ENCODE measurements at places on chromosomes 11 and 22.

DNA sequence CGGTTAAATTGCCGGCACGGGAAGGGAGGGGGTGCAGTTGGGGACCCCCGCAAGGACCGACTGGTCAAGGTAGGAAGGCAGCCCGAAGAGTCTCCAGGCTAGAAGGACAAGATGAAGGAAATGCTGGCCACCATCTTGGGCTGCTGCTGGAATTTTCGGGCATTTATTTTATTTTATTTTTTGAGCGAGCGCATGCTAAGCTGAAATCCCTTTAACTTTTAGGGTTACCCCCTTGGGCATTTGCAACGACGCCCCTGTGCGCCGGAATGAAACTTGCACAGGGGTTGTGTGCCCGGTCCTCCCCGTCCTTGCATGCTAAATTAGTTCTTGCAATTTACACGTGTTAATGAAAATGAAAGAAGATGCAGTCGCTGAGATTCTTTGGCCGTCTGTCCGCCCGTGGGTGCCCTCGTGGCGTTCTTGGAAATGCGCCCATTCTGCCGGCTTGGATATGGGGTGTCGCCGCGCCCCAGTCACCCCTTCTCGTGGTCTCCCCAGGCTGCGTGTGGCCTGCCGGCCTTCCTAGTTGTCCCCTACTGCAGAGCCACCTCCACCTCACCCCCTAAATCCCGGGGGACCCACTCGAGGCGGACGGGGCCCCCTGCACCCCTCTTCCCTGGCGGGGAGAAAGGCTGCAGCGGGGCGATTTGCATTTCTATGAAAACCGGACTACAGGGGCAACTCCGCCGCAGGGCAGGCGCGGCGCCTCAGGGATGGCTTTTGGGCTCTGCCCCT, 529 bp upstream of the CCND1 start:
- DNase-seq = no peak

DNA sequence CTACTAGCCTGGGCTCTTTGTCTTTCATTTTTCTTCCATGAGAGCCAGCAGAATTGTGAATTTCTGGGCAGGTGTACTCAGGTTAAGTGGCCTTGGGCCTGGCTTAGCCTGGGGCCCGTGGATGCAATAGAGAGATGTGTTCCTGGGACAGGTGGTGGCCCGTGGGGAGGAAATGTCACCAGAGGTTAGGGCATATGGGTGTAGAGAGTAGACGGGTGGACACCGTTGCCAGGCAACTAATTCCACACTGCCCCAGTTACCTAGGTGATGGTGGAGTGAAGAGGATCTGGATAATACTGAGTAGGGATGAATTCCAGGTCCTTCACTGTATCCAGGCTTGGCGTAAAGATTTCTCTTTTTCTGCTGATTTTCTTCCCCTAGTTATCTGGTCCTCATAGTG, 175.0 kb downstream of the INSC start:
- peak; percentile 68 for DNase-seq

GRCh38 chr22:20974336-20974955, 7.4 kb downstream of the AIFM3 start:
- DNase-seq = no peak

- DNase-seq = no peak
Measured at GRCh38 chr11:121367001-121367843, 74.7 kb downstream of the SC5D start.

GRCh38 chr22:46064966-46065666, 85.2 kb upstream of the PPARA start:
- no peak for DNase-seq

GRCh38 chr11:132054822-132055221, 684.4 kb downstream of the NTM start:
- DNase-seq = no peak

GRCh38 chr11:100930185-100930778, 199.3 kb downstream of the PGR start:
- DNase-seq = peak; percentile 33

DNA sequence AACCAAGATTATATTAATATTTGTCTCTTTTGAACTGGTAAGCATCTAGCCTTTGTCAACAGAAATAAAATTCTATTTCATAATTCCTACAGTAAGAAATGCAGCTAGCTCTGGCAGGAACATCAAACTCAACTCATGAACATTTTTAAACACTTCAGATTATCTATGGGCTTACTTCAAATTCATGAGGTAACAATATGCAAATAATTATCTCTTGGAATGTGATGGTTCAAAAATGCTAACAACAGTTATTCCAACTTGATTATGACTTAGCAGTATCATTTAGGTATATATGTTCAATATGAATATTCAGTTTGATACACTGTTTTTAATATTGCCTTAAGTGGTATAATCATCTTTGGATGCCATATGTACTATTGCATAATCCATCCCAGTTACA, 1103.5 kb upstream of the CCDC90B start:
- DNase-seq = no peak

DNA sequence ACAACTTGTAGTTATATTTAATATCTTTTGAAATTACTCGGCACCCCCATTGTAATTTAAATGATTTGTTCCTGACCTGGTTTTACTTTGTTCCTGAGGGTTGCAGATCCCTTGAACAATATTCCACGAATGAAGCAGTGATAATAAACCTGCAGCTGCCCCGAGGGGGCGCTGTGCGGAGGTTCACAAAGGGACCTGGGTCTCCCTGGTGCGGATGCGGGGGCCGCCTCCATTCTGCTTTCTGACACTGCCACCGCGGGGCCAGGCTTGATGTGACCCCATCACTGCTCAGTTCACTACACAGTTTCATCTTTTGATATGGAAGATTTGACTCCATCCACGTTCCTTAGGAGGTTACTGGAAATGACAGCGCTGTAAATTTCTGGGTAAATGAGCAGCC, 62.9 kb upstream of the PRODH start:
- no peak for DNase-seq

GRCh38 chr11:86136538-86136937, 67.7 kb upstream of the PICALM start:
- no peak for DNase-seq

DNA sequence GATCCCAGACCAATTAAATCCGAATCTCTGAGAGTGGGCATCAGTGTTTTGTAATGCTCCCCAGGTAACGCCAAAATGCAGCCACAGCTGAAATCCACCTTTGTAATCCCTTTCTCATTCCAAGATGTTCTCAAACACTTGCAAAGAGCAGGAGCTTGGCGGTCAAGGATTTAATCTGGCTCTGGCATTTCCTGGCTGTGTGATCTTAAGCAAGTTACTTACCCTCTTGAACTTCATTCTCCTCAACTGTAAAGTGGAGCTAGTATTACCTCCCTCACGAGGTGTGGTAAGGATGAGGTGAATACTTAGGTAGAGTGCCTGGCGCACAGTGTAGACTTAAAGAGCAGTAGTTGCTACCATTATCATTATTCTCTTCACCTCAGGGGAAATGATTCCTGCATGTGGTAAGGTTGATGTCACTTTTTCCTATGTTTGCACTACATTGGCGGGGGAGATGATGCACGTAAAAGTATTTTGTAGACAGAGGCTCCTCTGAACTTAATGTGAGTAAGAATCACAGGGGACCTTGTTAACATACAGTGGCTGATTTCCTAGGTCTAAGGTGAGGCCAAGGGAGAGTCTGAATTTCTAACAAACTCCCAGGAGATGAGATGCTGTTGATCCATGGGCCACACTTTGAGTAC, 210.4 kb upstream of the PITPNB start:
- DNase-seq = no peak

- DNase-seq = no peak
Measured at GRCh38 chr22:47582067-47582466, 819.6 kb downstream of the TBC1D22A start.

- no peak for DNase-seq
Measured at GRCh38 chr11:47327949-47328348, 24.6 kb downstream of the MYBPC3 start.

DNA sequence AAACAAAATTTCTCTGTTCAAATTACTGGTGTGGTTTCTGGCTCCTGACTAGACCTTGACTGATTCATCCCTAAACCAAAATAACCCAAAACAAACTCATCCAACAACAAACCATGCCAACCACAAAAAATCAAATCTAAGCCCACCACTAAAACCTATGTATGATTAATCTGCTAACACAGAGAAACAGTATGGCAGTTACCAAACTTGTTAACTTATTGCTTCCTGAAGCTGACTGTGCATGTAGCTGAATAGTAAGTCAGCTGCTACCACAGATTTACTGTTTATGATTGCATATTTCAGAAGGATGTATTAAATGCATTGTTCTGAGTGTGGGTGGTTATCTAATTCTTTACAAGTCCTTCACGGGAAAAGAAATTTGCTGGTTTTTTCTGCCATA, 231.1 kb downstream of the SWAP70 start:
- DNase-seq = no peak

- DNase-seq = no peak
Measured at GRCh38 chr11:5115339-5115738, 22.8 kb downstream of the OR52A5 start.

GRCh38 chr11:19328586-19329311, 88.0 kb upstream of the E2F8 start:
- no peak for DNase-seq

DNA sequence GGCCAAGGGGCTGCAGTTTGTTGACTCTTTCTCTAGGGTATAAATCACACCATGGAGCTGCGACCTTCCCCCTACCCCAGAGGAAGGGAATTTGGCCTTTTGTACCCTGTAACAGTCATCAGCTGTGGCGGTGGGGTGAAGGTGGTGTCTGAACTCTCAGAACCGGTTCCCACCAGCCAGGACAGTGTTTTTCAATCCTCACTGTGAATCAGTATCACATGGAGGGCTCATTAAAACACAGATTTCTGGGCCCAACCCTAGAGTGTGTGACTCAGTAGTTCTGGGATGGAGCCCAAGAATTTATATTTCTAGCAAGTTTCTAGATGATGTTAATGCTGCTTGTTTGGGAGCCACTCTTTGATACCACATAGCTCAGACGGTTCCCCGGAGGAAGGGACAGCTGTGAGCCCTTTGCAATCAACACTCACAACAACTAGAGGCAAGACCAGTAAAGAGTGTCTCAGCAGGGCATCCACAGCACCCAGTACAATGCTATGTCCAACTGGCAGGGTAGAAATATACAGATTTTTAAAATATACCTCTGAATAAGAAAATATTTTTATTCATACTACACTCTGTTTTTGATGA, 43.9 kb upstream of the FAT3 start:
- no peak for DNase-seq

DNA sequence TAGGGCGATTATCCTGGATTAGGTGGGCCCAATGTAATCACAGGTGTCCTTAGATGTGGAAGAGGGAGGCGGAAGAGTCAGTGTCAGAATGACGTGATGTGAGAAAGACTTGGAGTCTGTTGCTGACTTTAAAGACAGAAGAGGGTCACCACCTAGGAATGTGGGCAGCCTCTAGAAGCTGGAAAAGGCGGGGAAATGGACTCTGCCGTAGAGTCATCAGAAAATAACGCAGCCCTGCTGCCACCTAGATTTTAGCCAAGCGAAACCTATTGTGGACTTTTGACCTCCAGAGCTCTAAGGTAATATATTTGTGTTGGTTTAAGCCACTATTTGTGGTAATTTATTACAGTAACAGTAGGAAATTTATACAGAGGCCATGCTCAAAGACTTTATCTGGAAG, 4.8 kb downstream of the DDX10 start:
- DNase-seq = no peak

- DNase-seq = no peak
Measured at GRCh38 chr11:122701143-122701542, 45.6 kb downstream of the UBASH3B start.

- DNase-seq = no peak
Measured at GRCh38 chr11:27255447-27255828, 107.6 kb downstream of the CCDC34 start.

- DNase-seq = no peak
Measured at GRCh38 chr11:117045196-117045595, 53.0 kb downstream of the SIK3 start.

GRCh38 chr11:104705490-104706190, 192.6 kb downstream of the CASP12 start:
- DNase-seq = no peak

DNA sequence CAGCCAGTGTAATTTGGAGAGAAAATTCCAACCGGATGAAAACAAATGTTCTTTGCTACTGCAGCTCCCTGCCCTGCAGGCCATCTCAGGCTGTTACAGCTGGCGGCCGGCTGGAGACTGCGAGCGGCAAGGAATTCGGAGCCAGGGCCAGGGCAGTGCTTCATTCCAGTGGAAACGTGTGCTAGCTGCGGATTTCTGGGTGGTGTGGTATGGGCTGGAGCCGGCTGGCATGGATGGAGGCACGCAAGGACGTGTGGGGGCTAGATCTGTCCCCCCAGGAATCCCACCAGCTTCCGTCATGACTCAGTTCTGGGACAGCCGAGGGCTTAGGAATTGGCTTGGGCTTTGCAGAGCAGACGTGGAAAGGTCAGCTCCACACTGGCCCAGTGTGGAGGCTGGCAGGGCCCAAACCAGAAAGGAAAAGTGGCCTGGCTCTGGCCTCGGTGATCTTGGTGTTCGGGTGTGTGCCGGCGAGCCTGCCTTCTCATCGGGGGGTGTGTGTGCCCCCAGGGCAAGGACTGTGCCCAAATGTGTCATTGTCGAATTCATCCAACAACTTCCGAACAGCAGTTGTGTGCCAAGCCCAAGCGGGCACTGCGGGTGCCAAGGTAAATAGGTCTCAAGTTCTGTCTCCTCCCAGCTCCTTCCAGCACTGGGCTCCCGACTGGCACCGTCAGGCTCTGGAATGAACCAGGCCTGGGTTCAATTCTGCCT, 48.1 kb upstream of the SHISAL1 start:
- no peak for DNase-seq

DNA sequence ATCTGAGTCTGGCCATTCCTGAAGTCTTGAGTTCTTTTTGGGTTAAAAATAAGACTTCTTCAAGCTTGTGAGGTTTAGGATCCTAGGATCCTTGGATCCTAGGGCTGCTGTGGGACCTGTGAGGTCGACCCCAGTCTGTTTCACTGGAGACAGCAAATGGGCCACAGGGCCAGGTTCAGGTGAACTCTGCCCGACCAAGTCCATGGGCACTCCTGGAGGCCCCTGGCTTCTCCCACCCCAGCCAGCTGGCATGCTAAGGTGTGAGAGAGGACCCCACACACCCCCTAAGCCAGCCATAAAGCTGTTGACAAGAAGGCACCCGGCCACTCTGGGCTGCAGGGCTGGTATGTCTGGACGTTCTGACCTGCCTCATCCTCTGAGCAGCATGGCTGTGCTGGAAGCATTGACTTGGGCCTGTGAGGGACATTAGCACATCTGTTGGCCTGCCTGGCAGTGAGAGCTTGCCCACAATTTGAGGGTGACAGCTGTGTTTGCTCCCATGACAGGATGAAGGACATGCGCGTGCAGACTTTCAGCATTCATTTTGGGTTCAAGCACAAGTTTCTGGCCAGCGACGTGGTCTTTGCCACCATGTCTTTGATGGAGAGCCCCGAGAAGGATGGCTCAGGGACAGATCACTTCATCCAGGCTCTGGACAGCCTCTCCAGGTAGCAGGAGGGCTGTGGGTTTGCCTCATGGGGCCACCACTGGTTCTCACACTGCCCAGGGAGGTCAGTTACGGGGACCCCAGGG, 16.0 kb downstream of the CLDN5 start:
- DNase-seq = no peak

- peak; percentile 86 for DNase-seq
Measured at GRCh38 chr11:8810540-8811301, 100.3 kb upstream of the AKIP1 start.

- DNase-seq = no peak
Measured at GRCh38 chr22:38828616-38829205, 15.1 kb downstream of the NPTXR start.

- no peak for DNase-seq
Measured at GRCh38 chr11:133635244-133635739, 103.0 kb upstream of the OPCML start.

GRCh38 chr11:78575478-78575877, 814 bp upstream of the NARS2 start:
- no peak for DNase-seq

GRCh38 chr22:19109198-19110063, 12.8 kb downstream of the DGCR2 start:
- no peak for DNase-seq

Measured in NCI-H1092 (cell line).